ENCODE measurements at places on chromosomes 13 and 19. TPM values are rescaled to one million over a fixed set of nuclear protein-coding genes. Genes with fewer than 3 reads are reported as not detected.

ZNF865 gene
- total RNA-seq, result 0.58 TPM

UBE2S gene
- total RNA-seq, result 286 TPM

NLRP11 gene
- under 0.01 TPM for total RNA-seq

MBD3L3 gene
- not detected for total RNA-seq

CYP4F22 gene
- total RNA-seq, result not detected

IGSF23 gene
- total RNA-seq, result 0.19 TPM

FPR1 gene
- 0.96 TPM for total RNA-seq

ZNF541 gene
- total RNA-seq, result 0.85 TPM

TUBA3C gene
- total RNA-seq, result not detected
